ENCODE measurements at places on chromosomes 11 and 22.

DNA sequence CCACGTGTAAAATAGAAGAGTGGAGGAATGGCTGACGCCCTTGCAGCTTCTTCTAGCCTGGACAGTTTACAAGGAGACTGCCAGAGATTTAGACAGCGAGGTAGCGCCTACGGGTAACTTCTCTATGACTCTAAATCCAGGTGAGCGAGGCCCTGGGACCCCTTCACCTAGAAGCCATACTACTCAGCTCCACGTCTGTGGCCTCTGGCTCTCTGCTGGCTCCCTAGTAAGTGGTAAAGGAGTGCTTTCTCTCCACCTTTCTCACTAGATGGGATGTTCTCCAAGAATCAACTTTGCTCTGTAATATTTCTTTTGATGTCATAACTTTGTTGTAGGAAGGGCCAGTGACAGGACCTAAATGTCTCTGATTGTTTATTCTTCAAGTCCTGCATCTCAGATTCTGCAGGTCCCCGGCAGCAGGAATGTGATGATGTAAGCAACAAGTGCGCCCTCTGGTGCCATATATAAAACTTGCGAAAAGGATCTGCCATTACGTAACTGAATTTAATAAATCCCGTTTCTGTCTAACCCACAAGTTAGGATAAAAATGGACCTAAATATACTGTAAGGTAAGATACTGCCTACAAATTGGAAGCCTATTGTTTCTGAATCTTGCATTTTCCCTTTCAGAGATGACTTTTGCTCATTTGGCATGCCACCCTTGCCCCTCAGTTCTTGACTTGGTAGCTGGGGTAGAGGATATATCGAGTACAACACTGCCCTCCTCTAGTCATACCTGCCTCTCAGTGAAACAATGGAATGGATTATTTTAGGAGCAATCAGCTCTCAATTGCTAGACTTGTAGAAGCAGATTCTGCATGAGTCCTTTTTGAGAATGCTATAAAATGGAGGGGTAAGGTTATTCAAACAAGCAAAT lies 11.0 kb upstream of the PTPN5 start:
- ATAC-seq = no peak

DNA sequence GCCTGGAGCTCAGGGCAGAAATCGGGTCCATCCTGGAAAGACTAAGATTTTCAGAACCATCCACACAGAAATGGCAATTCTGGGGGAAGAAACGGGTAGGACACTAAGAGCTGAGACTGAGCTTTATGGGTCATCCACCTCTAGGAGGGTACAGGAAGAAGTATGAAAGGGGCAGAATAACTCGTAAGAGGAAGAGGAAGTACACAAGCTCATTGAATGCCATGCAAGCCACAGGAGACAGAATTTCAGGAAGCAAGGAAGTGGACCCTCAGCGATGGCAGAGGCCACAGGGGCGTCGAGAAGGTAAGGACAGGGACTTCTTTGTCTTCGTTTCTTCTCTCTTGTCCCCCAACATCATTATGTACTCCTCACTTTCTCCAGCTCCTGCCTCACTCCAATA lies 169.6 kb downstream of the MAML2 start:
- no peak for ATAC-seq

DNA sequence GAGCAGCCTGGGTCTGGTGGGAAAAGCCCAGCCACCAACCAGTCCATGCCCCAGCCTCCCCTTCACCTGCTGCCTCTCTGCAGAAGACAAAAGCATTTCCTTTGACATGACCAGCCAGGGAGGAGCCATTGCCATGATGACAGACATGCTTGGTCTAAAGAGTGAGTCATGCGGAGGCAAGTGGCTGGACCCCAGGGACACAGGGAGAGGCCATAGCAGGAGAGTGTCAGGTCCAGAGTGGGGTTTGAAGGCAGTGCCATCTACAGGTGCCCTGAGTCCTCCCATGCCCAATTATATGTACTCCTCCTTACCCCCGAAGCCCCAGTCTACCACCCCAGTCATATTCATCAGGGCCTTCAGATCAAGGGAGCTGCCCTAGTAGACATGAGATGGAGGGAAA lies 67.4 kb downstream of the SCN3B start:
- ATAC-seq = no peak

DNA sequence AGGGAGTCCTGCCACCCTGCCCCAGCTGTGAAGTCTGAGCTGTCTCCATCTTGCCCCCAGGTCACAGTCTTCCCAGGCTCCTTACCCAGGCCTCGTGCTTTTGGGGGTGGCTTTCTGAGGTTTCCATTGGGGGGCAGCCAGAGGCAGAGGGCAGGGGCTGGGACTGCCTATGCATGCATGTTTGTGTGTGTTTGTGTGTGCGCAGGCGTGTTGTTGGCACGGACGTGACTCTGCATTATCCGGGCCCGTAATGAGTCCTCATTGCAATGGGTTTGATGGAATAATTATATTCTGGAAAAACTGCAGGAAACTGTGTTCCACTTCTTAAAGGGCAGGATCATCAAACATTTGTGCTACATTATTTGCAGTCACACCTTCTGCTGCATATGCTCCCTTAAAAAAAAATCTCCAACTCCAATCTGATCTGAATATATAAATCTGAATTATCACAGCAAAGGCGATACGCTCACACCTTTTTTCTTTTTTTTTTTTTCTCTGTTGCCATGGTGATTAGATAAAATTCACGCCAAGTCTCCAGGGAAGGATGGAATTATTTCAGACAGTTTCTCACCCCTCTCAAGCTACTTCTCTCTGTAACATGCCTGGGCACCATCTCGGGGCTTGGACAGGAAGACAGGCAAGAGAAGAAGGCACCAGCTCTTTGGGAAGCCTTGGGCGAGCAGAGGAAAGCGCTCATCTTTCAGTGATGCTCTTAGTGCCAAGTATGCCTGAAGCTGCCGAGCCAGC lies 45.9 kb downstream of the DSCAML1 start:
- no peak for ATAC-seq

DNA sequence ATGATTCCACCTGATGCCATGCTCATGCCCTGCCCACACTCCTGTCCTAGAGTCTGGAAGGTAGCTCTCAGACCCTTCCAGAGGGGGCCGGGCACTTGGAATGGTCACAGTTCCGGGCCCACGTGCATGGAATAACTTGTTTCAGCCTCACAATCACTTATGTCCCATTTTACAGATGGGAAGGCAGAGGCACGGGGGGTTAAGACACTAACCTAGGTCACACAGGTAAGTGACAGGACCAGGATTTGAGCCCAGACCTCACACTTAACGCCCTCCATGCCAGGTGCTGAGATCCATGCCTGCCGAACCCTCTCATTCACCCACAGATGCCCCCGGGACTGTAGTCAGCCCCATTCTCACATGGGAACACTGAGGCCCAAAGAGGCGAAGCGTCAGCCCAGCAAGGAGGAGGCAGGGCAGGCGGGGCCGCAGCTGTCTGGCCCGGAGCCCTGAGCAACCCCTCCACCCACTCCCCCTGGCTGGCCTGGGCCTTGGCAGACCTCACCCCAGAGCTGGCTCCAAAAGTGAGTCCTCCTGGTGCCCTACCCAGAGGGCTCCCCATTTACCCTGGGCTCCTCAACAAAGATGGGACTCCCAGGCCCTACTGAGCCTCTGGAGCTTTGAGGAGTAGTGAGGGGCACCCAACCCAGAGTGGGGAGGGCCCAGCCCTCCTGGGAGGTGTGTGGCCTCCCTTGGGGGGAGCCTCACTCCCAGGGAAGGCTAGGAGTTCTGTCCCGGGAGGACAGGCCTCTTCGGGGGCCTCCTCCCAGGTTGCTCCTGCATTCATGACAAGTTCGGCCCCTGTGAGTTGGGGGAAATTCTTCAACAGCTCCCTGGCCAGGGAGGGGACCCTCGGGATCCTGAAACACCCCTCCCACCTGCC lies 2.4 kb upstream of the ALDH3B1 start:
- ATAC-seq = no peak

DNA sequence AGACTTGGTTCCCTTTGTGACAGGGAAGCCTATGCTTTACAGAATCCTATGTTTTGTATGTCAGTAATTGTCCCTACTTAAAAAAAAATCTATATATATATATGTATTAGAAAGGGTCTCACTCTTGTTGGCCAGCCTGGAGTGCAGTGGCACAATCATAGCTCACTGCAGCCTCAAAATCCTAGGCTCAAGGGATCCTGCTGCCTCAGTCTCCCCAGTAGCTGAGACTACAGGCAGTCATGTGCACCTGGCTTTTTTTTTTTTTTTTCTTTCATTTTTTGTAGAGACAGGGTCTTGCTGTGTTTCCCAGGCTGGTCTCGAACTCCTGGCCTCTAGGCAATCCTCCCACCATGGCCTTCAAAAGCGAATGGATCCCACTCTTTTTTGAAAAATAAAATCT lies 2.1 kb upstream of the NEAT1 start:
- ATAC-seq = no peak

DNA sequence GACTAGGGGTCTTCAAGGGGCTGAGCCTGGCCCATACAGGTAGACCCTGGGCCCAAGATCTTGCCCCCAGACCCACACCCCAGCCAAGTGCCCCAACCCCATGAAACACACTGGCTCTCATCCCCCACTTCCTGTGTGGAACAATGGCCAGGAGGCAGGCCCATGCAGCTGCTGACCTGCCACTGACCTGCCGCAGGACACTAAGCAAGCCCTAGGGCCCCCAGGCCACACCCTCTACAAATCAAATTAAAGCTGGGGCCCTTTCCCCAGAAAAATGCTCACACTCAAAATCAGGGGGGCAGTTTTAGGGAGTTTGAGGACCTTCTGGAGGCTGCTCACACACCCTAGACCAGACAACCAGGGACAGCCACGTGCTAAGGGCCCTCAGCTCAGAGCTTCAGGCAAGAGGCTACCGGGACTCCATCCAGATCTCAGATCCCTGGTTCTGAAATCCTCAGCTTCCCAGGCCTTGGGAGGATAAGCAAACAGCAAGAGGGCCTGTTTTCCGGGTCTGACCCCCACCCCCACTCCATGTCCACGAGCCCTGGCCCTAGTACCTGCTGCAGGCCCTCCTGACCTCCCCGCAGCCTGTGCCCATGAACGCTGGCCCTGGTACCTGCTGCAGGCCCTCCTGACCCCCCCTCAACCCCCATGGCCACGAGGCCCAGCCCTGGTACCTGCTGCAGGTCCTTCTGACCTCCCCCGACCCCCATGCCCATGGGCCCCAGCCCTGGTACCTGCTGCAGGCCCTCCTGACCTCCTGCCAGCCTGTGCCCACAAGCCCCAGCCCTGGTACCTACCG lies 10.0 kb downstream of the CARD10 start:
- no peak for ATAC-seq

DNA sequence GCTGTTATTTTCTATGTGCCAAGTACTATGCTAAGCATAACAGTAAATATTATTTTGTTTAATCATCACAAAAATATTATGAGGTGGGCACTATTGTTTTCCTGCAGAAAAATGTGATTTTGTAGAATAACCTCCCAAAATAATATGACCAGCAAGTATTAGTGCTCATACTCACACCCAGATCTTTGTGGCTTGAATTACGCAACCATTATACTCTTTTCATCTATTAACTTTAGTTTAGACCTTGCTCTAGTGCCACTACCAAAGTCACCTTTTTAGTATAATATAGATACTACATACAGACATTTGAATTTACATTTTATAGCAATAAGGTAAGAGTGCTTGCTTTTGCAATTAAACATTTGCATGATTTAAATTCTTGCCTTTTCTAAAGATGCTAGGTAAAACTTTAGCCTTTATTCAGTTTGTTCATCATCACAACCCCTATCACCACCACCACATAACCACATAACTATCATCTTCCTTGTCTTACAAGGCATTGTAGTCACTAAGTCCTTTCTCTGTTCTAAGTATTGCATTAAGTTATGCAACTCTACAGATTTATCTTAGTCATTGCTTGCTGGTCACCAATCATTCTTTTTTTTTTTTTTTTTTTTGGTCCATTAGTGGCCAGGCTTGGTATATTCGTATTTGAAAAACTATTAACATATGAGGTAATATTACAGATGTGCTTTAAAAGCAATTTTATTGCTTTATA lies 68.4 kb downstream of the GAS2 start:
- no peak for ATAC-seq

GRCh38 chr22:49855251-49855911 lies 1.7 kb downstream of the ZBED4 start:
- no peak for ATAC-seq

GRCh38 chr22:47209547-47210023 lies 447.1 kb downstream of the TBC1D22A start:
- ATAC-seq = no peak

- ATAC-seq = no peak
These were observed 214.0 kb downstream of the BRD1 start for GRCh38 chr22:49613511-49614270.

DNA sequence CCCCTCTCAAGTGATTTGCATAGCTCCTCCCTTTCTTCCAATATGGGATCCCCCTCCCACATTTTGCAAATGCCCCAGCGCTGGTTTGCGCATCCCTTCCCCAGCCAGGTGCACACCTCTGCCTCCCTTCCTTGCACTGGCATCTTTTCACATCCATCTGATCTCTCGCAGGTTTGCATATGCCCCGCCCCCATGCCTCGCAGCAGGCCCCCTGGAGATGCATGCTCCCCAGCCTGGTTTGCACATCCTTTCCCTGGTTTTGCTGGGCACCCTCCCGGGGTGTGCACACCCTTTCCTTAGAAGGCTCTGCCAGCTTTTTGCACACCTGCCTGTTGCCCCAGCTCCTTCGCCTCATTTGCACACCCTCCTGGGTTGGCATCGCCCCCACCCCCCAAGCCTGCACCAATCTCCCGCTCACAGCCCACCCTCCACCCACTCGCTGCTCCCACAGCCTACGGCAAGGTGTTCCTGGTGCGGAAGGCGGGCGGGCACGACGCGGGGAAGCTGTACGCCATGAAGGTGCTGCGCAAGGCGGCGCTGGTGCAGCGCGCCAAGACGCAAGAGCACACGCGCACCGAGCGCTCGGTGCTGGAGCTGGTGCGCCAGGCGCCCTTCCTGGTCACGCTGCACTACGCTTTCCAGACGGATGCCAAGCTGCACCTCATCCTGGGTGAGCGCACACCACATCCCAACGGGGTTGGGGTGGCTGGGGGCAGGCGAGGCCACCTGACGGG lies 917 bp downstream of the RPS6KA4 start:
- ATAC-seq = no peak

GRCh38 chr22:31776231-31776630 lies 22.4 kb downstream of the DEPDC5 start:
- ATAC-seq = no peak

GRCh38 chr11:86664930-86665329 lies 7.5 kb downstream of the ME3 start:
- no peak for ATAC-seq

- ATAC-seq = no peak
These were observed 42.4 kb upstream of the API5 start for GRCh38 chr11:43269254-43269918.

- no peak for ATAC-seq
These were observed 2.3 kb upstream of the CATSPERZ start for GRCh38 chr11:64297699-64298358.

DNA sequence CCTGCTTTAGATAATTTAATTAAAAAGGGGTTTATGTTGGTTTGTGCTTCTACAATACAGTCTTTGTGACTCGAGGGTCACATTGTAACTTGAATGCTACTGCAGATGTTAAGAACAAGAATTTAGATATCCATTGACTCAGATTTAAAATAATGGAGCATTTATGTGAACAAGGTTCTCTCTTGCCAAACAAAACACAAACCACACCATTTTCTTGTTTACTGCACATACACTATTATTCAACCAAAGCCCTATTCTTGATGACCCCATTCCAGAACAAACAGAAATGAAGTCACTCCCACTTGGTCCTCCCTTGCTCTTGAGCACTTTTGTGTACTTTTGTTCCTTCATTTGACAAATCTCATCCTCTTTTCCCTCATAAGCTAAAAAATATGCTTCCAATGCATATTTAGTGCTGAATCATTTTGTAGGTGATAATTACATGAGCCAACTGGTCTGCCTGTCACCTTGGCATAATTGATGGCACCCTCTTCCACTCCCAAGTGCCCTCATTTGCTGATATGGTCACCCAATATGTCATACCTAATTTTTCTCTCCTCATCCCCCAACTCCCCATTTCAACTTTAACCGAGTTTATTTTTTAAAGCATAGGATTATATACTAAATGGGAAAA lies 2.8 kb downstream of the C11orf71 start:
- no peak for ATAC-seq
